ENCODE measurements at places on chromosomes 1 and 21.

DNA sequence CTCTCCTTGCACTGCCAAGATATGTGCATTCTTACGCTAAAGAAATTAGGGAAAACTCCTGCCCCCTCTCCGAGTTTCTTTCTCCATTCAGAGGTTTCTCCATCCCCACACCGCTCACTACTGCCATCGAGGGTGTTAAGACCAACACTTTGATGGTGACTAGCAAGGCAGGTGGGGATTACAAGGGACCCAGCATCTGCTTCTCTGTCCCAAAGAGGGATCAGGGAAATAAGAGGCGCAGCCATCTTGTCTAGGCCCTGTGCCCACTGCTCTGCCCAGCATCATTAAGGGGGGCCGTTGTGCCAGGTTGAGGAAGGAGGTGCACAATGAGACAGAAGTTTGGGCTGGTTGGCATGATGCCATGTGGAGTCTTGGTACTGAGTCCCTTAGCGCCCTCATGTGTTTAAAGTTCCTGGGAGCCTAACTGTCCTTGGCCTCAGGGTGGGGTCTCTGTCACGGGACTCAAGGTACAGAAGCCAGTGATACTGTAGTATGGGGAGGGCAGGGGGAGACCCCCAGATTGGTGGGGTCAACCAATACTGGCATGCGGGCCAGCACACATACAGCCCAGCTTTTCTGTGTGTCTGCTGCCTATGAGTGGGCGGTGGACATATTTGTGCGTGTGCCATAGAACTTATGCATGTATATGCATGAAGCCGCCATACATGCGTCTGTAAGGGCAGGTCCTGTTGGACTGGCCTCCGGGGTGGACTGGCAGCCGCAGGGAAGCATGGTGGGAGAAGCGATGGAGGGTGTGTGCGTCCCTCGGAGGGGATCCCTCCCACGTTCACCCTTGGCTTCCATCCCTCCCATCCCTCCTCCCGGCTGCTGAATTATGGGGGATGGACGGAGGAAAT, 5.5 kb downstream of the EFNA3 start:
- DNase-seq = peak; percentile 54

GRCh38 chr1:183622884-183623785, 12.4 kb downstream of the ARPC5 start:
- DNase-seq = peak; percentile 69

DNA sequence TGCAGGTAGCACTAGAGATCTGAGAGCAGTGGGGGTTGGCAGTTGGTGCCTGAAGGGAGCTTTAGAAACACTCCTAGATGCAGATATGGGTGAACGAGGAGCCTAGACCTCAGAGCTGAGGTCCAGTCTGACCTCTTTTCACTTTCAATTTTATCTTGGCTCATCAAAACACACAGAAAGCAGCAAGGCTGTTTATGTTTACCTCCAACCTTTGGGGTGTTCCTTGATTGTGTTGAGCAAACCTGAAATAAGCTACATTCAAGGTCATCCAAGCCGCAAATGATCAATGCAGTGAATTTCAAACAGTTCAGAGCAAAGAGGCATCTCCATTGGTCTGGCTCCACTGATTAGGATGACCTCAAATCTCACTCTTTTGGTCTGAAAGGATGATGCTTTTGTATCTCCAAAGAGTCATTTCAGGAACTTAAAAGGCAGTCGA, 1.3 kb downstream of the LY9 start:
- no peak for DNase-seq

DNA sequence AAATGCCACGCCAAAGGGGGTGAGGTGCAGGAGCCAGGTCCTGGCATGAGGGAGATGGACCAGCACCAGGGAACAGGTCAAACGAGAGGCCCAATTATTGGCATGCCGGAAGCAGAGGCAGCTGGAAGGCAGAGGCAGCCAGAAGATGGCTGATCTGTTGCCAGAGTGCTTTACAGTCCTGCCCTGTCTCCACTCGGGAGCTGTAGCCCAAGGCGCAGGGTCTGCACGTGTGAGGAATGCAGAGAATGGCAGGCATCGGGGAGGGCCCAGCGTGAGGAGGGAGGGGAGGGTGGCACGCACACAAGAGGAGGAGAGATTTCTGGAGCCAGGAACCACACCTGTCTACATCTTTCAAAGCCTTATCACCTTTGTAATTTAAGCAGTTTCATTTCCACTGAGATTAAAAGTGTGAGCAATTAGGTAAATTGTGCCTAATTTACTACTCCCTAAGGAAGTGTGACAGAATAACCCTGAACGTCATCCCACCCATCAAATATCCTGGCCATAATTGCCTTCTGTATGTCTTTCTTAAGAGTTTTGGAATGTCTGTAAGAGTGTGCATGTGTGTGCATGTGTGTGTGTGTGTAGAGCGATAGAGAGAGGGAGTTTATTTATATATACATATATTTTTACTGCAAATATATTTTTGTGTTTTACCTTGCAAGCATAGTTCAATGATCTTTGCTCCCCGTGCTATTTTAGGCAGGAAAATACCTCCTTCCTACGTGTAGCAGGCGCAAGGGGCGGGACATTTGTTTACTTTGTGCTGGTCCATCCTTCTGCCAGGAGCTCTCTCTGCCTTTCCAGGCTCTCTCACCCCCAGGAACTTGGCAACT, 125.5 kb upstream of the SERBP1 start:
- no peak for DNase-seq

GRCh38 chr1:109864047-109864822, 46.4 kb upstream of the CSF1 start:
- DNase-seq = peak; percentile 66

DNA sequence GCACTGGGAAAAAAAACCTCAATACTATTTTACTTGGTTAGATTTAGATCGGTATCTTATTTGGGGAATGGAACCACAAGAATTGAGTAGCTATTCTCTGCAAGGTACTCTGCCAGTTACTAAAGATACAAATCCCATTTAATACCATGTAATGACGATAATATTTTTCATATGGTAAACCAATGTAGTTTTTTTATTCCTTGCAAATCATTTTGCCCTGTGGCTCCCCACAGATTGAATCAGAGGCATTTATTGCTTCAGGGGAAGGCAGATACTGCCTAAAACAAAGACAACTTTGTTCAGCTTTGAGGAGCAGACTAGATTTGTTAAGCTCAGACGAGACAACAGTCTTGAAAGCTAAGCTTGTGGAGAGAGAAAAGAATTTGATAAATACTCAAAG, 226.7 kb upstream of the RUNX1 start:
- no peak for DNase-seq

DNA sequence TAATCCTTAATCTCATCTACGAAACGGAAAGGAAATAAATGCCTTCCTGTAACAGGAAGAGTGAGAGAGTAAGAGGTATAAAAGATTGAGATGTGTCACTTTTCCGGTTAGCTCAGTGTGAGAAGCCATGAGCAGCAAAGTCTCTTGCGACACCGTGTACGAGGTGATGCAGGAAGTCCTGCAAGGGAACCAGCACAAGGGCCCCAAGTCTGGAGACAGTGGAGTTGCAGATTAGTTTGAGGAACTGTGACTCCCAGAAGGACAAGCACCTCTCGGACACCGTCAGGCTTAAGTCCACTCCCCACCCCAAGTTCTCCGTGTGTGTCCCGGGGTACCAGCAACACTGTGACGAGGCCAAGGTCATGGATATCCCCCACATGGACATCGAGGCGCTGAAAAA, 592.3 kb upstream of the ADGRL2 start:
- no peak for DNase-seq

- no peak for DNase-seq
These were observed 2.9 kb upstream of the TFF3 start for GRCh38 chr21:42317826-42318746.

- no peak for DNase-seq
These were observed 13.3 kb downstream of the DISP3 start for GRCh38 chr1:11492235-11492634.

DNA sequence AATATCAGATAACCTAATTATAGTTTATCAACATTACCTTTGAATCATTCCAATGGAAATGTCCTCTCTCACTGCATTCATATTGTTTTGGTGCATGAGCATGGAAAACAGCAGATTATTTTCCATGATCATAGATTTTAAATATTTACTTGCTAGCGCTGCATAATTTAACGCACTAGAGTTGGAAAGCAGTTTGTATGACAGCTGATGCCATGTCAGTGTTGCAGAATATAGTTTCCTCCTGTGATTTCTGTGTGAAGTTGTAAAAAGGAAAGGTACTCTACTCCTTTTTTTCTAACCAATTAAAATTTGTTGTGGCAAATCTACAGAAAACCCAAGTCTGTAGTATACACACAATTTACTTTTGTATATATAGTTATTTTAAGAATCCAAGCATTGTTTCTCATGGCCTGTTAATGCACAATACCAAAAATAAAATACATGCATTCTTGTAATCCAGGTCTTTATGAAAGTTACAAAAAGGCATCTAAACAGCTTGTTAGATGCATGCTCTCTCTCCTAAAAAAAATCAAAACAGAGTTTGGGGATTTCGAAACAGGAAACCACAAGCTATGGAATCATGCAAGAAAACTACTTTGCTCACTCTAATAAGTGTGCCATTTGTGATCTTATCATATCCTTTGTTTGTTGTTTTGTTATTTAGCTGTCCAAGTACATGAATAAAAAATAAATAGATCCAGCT, 1.9 kb upstream of the ATG4C start:
- DNase-seq = peak; percentile 50

DNA sequence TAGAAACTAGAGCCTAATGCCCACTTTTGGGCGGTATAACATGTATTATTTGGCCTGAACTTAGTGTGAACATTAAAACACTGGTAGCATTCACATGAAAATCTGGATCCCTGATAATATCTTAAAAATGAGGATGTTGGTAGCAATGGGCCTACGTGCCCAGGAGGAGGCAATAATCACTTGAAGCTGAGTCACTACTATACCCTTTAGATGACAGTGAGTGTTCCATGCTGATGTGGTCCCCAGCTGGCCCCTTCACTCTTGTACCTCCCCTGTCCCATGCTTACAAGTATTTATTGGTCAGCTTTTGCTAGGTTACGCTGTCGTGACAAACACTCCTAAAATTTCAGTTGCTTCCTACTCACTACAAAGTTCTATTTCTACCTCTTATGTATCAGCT, 23.0 kb upstream of the POU2F1 start:
- no peak for DNase-seq

DNA sequence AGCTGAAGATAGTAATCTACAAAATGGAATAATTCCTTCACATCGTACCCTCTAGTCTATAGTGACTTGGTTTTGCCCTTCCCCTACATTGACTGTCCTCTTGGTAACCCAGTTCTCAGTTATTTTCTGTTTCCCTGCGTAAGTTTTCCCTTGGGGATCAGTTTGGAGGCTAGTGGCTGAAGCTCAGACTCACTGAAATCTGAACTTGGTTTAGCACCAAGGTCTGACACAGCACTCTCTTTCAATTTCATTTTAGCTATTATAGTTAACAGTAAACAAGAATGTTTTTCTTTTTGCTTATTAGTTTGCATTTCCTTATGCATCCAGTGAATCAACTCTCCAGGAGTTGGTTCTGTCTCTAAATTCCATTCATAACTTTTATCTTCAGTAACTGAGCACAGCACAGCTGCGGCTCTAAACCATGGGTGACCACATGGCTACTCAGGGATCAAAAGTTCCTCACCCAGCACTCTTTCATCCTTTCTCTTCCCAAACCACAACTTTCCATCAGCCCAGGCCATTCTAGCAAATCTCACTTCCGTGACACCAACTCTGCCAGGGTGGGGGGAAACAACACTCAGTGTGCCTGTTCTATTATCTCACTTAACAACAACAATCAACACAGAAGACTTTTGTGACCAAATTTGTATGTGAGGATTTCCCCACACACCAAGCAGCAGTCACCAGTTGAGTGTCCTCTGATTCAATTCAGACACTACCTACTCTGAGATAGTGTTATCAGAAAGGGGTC, 17.6 kb upstream of the IFI6 start:
- DNase-seq = peak; percentile 52

GRCh38 chr21:39066829-39067780, 116.1 kb downstream of the PSMG1 start:
- no peak for DNase-seq

DNA sequence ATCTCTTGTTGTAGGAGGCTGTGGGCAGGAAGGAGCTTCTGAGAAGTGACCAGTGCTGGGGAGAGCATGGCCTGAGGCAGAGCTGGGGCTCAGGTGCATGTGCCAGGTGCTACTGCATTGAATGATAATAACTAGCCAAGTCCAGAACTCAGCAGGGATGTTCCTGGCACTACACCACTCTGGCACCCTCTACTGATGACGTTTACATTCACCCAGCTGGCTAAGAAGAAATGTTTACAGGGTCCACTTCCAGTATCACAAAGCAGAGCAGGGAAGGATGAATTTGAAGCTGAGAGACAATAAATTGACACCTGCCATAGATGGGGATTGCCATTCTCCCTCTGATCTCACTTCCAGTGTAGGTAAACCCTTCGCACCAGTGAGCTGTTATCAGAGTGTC, 411.8 kb downstream of the SETD4 start:
- DNase-seq = peak; percentile 43

GRCh38 chr1:86227026-86227425, 70.5 kb upstream of the COL24A1 start:
- DNase-seq = peak; percentile 25

GRCh38 chr1:61173118-61173517, 90.8 kb downstream of the NFIA start:
- DNase-seq = no peak

Measured in H4 (cell line).